ENCODE measurements at places on chromosomes 1 and 21.

DNA sequence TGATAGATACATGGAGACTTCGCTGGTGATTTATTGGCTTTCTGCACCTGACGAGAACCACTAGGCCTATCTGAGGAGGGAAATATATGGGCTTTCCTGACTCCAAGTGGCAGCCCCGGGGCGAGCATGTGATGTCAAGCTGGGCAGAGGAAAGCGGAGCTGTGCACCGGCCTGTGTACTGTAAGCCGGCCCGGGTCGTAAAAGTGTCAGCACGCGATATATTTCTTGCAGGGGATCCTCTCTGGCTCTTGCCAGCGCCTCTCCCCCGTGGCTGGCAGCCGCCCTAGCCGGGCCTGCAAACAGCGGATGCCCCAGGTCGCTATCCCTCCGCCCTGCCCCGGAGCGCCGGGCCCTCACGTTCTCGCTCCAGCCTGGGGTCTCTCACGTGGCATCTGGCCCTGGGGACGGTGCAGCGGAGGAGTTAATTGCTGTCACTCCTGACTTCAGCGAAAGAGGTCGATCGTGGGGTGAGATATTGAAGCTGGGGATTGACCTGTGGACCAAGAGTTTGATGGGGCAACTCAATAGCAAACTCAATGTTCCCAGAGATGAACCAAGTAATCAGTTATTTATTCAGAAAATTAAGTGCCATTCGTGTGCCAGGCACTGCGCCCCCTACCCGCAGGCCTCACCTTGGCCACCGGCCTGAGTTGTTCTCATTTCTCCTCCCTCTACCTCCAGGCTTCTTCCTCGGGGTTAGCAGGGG lies 41.0 kb upstream of the HAO2 start:
- peak; percentile 52 for DNase-seq

DNA sequence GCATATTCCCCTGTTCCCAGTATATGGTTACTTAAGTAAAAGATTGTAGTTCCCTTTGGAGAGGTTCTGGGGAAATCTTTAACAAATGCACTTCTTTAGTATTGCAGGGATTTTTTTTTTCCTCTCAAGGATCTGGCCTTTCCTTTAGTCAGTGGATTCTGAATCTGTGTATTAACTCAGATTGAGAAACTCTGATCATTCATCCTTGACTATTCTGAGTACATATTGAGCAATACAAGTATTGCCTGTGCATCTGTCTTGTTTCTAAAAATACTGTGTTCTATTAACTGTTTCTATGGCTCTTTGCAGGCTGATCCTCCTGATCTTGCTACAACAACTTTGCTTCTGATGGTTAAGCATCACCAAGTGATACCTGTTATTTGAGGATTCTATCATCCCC lies 67.8 kb upstream of the FGGY start:
- DNase-seq, result no peak

- DNase-seq, result no peak
Measured at GRCh38 chr1:203622486-203622885, 4.1 kb upstream of the ATP2B4 start.

DNA sequence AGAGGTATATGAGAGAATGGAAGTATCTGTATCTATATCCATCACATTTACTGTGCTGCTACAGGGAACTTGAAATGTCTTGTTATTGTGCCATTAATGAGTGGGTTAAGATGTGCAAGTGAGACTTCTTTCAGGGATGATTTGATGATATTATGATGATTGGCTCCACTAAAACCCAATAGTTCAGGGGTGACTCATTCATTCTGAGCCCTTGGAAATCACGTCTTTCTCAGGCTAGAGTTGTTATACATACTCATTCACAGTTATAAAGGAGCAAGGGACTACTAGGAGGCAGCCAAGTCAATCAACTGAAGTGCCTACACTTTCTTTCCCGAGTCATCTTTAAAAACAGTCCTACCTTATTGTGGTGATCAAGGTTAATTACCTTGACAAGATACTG lies 1109.8 kb upstream of the B3GALT2 start:
- DNase-seq, result no peak

GRCh38 chr1:20071416-20071815 lies 1.4 kb downstream of the PLA2G5 start:
- no peak for DNase-seq

DNA sequence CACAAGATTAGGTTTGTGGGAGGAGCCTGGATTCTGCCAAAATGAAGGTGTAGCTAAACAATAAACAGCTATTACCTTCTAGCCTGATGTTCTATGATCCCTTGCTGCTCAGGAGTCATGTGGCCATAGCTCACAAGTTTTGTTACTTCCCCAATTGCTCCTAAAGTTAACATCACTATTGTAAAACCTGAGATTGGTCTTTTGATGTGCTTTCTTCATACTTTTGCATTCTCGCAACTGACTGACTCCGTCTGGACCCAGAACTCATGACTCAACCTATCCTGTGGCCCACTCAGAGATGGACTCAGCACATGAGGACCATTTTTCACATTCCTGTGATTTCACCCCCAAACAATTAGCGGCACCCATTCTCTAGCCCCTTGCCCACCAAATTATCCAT lies 69.1 kb downstream of the PTGS2 start:
- DNase-seq, result no peak

DNA sequence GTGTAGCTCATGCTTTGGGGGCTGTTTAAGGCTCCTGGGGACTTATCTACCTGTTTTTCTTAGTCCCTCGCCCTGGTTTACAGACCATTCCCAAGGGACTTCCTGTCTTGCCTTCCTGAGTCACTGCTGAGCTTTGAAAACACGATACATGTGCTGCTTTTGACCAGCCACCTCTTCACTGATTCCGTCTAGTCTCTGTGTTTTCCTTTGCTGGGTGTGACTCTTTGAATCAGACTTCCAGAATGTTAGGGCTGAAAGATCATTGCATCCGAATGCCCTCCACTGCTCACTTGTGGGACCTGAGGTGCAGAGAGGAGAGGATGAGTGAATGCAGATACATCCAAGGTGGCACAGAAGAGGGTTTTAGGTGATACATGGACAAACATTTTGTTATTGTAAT lies 35.4 kb upstream of the CITED4 start:
- no peak for DNase-seq

GRCh38 chr1:110425612-110426152 lies 18.2 kb upstream of the LAMTOR5 start:
- no peak for DNase-seq

- no peak for DNase-seq
Measured at GRCh38 chr1:93853940-93854339, 25.1 kb downstream of the DNTTIP2 start.

DNA sequence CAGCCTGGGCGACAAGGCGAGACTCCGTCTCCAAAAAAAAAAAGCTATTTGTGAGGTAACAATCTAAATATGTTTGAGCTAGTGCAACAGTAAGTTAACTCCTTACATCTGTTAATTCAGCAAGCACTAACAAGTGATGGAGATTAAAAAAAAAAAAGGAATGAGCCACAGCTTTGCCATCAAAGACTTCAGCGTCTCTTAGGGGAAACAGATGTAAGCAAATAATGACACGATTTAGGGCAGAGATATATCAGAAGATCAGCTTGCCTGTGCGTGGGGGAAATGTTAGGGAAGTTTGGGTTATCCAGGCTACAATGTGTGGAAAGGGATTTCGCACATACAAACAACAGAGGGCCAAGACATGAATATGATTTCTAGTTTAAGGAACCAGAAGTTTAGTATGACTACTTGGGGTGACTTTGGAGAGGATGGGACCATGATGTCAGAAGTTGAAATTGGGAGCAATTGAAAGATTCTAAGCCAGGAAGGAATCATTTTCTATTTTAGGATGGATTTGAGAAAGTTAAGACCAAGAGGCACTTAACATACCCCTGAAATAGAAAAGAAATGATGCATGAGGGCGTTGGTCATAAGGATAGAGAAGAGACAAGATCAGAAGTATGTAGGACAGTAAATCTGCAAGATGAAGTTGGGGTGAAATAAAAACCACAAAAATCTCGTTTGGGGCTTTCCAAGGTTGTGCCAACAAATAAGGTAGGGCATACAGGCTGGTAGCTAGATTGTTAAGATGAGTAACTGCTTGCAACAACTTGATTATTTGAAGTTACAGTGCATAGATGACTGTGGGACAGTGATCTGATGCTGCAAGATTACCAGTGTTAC lies 2.4 kb upstream of the BRWD1 start:
- no peak for DNase-seq

GRCh38 chr1:164137273-164137925 lies 421.6 kb upstream of the PBX1 start:
- no peak for DNase-seq

- peak; percentile 46 for DNase-seq
Measured at GRCh38 chr1:179121159-179121938, 39.5 kb downstream of the TOR3A start.

GRCh38 chr1:25117233-25117823 lies 115.0 kb downstream of the SYF2 start:
- peak; percentile 49 for DNase-seq

- no peak for DNase-seq
Measured at GRCh38 chr21:28464095-28464494, 528.6 kb downstream of the LTN1 start.

- no peak for DNase-seq
Measured at GRCh38 chr1:63967901-63968300, 194.1 kb downstream of the ROR1 start.

- DNase-seq, result no peak
Measured at GRCh38 chr1:116465477-116465844, 92.4 kb downstream of the ATP1A1 start.

- no peak for DNase-seq
Measured at GRCh38 chr1:117416004-117416403, 48.8 kb downstream of the MAN1A2 start.

- no peak for DNase-seq
Measured at GRCh38 chr1:228316589-228317387, 89.8 kb downstream of the TRIM11 start.

DNA sequence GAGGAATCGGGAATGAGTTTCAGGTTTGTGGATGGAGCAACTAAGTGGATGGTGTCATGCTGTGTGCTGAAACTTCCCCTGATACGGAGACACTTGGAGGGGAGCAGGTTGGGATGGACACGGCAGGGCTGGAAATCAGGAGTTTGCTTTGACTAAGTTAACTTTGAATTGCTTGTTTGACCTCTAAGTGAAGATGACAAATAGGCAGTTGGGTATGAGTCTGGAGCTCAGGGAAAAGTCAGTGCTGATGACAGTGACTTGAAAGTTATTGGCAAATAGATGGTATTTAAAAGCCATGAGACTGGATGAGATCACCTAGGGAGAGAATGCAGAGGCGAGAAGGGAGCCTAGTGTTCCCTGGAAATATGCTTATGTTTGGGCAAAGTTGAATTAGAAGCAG lies 12.8 kb upstream of the ZSCAN20 start:
- DNase-seq, result no peak

GRCh38 chr1:30765556-30766434 lies 8.2 kb upstream of the LAPTM5 start:
- DNase-seq, result no peak

- no peak for DNase-seq
Measured at GRCh38 chr1:170085091-170085490, 10.6 kb upstream of the KIFAP3 start.

DNA sequence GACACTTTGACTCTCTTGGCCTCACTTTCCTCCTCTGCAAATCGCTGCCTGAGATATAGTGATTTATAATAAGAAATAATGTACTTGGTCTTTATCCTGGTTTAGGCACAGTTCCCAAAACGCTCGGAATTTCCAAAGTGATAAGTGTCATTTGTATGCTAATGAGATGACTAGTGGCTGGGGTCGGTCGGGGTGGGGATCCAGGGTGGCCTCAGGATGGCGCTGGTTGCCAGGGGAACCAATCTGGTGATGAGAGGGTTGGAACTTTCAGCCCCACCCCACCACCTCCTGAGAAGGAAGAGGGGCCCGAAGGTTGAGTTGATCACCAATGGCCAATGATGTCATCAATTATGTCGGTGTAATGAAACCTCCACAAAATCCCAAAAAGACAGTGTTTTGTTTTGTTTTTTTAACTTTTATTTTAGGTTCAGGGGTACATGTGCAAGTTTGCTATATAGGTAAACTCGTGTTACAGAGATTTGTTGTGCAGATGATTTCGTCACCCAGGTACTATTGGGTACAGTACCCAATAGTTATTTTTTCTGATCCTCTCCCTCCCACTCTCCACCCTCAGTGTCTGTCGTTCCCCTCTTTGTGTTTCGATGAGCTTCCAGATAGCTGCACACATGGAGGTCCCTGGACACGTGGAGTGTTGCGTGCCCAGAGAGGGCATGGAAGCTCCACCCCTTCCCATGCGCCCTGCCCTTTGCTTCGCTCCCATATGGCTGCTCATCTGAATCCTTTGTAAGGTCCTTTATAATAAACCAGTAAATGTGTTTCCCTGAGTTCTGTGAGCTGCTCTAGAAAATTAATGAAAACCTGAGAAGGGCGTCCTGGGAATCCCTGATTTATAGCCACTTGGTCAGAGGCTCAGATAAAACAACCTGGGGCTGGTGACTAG lies 97.2 kb downstream of the KCNN3 start:
- DNase-seq, result no peak

GRCh38 chr1:220759147-220759546 lies 11.0 kb downstream of the MTARC2 start:
- no peak for DNase-seq

DNA sequence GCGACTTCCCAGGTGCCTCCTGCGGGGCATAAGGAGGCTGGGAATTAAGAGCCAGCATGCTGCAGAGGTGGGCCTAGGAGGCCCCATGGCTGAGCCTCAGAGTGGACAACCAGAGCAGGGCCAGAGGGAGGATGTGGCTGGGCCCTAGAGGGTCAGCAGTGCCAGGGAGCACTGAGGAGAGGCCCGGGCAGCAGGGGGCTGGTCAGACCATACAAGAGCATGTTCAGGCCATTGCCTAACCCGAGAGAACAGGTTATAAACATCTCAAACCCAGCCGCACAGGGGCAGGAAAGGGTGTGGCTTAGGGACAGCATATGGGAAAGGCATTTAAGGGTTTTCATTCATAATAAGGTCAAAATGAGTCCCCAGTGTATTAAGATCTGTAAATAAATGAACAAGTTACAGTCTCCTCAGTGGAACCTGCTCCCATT lies 51.1 kb downstream of the IER5 start:
- DNase-seq, result no peak

- DNase-seq, result no peak
Measured at GRCh38 chr1:186750257-186750656, 70.0 kb upstream of the PTGS2 start.

GRCh38 chr1:117818456-117818855 lies 111.0 kb downstream of the GDAP2 start:
- DNase-seq, result no peak

- DNase-seq, result no peak
Measured at GRCh38 chr21:33451634-33452071, 28.1 kb downstream of the TMEM50B start.

- DNase-seq, result no peak
Measured at GRCh38 chr1:89938171-89939055, 56.5 kb upstream of the ZNF326 start.

GRCh38 chr1:224300346-224300745 lies 29.6 kb downstream of the NVL start:
- DNase-seq, result no peak

DNA sequence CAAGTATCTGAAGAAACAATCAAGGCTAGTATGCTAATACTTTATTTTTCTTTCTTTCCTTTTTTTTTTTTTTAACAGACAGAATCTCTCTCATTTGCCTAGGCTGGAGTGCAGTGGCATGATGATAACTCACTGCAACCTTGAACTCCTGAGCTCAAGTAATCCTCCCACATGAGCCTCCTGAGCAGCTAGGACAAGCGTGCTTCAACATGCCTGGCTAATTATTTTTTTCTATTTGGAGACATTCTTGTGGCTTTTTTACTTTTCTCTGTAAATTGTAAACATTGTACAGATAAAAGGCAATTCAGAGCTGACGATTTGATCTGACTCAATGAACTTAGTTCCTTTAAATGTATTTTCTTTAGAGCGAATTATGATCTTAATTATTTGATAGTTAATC lies 41.4 kb downstream of the CCDC18 start:
- no peak for DNase-seq
